ENCODE measurements at places on chromosomes 3 and 15.

GRCh38 chr3:165855581-165855980 is 18.4 kb upstream of the BCHE start:
- no peak for DNase-seq

- no peak for DNase-seq
These were observed 52.4 kb upstream of the BLM start for GRCh38 chr15:90664650-90665287.

GRCh38 chr3:115975353-115975752 is 352.0 kb downstream of the GAP43 start:
- DNase-seq: no peak

DNA sequence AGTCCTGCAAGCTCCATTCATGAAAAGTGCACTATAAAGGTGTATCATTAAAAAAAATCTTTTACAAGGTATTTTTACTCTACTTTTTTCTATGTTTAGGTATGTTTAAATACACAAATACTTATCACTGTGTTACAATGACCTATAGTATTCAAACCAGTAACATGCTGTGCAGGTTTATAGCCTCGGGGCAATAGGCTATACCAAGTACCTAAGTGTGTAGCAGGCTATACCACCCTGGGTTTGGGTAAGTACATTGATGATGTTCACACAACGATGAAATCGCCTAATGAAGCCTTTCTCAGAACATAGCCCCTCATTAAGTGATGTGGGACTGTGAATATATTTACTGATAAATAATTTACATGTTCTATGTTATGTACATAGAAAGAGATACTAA is 104.6 kb downstream of the ATP1B3 start:
- no peak for DNase-seq

Measured in stimulated activated CD4-positive, alpha-beta T cell treated with anti-CD3 and anti-CD28 coated beads, Interleukin-12 subunit alpha, Interleukin-12 subunit beta, amount 100 ng/mL, for 4 hours (primary cell).